ENCODE measurements at places on chromosomes 2 and 18. TPM values are rescaled to one million over a fixed set of nuclear protein-coding genes. Genes with fewer than 3 reads are reported as not detected.
A peak's percentile ranks its signal among the peaks of the same experiment; 100 is the strongest.

The MAP4K3 gene
- total RNA-seq: 25.9 TPM

DNA sequence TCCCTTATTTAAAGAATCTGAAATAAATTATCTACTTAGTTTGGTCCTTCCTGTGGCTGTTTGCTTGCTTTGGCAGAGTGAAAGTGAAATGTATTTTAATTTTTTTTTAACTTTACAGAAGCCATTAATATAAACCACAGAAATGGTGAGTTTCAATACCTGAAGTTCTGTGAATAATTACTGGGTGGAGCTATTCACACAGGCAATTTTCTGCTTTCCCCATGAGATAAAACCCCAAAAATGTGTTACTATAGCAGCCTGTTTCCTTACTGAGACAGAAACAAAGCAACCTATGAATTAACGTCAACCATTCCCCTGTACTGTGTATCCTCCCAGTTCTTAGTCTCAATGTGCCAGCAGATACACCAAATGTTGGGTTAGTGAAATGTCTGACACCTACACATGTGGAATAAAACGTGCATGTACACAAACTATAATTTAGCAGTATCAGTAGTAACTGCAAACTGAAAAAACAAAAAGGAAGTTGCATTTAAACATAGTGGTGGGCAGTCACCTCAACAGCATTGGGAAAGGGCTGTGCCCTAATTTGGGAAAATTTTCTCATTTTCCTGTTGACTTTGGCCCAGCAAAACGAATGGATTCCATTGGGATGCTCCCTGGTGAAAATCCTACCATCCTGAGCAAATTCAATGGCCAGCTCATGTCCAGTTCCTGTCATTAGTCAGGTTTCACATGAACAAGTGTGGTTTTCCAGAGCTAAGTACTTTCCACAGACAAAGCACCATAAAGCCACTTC is 73.1 kb upstream of the RMDN2 start:
- DNase-seq: peak; percentile 70

DNA sequence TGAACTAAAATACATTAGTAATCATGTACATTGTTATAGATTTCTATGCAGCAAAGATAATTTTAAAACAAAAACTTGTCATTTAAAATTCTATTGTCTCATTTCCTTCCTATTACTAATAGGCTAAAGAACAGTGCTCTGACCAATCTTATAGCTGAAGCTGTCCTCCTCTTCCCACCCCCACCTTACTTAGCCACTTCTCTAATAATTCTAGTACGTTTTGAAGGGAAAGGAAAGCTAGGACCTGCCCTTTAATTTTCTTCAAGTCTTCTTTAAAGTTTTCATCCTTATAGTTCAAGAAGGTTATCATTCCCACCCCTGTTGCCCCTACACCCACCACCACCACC is 121.6 kb downstream of the RBMS1 start:
- DNase-seq: no peak

- DNase-seq: no peak
These were observed 8.7 kb upstream of the SNORC start for GRCh38 chr2:232861353-232861752.

GRCh38 chr18:44777457-44778192 is 96.9 kb downstream of the SETBP1 start:
- DNase-seq: no peak

DNA sequence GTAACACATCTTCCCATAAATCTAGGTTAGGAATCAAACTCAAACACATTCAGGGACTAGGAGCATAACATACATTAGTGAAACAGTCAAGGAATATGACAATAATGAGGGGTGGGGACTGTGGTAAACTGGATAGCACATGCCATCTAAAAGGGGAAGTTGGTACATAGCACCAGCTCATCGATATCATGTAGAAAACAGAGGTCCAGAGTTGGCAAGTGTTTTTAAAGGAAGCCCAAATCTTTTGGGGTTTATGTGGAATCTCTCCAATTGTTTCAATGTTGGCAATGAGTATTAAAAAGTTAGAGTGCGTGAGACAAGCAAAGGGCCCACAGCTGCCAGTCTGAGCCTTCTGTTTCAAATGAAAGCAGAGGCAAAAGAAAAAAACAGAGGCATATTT is 24.4 kb downstream of the KLF7 start:
- DNase-seq: no peak

The VWA3B gene
- total RNA-seq: not detected

GRCh38 chr2:187775196-187775595 is 221.0 kb upstream of the TFPI start:
- no peak for DNase-seq

Measured in natural killer cell (primary cell).